ENCODE measurements at places on chromosomes 7 and 10.

DNA sequence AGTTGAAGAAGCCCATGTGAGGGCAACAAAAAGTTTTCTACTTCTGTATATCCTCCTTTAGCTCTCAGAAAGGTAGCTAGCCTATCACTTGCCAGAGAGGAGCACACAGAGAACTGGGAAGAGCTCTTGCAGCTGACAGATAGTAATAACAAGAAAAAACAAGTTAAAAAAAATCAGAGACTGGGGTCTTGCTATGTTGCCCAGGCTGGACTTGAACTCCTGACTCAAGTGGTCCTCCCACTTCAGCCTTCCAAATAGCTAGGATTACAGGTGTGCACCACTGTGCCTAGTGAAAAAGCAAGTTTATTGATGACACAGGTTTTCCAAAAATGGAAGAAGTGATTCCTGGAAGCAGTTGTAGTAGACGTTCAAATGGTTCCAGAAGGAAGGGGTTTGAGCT lies 93.6 kb downstream of the CLEC2L start:
- DNase-seq, result no peak

DNA sequence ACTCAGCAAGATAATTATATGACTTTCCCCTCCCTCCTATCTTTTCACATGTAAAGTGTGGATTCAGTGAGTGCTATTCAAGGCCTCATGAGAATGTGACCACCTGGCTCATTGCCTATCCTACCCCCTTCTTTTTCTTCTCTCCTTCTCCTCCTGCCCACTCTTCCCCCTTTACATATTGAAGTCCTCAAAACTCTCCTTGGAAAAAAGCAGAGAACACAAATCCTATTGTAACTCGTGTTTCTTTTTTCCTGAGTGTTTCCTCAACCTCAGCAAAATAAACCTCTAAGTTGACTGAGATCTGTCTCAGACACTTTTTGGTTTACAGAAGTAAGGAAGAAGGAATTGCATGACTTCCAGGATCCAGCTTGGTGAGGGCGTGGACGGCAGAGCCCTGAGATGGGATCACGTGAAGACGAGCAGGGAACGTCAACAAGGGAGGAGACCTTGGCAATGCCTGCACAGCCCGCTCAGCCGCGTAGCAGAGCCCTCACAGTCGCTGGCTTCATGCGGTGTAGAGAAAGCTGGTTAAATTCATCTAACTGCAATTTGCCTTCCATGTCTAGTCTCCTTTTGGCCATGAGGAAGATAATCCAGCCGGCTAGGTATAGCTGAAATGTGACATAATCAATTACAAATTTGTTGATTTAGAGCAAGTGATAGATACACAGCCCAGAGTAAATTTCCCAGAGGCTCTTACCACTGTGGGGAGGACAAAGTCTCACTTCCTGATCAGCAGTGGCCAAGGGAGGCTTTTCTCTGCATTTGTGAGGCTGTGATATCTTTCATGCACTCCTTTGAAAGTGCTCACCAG lies 75.7 kb downstream of the LYZL2 start:
- no peak for DNase-seq

GRCh38 chr10:32982911-32983909 lies 25.2 kb upstream of the ITGB1 start:
- no peak for DNase-seq

- DNase-seq, result no peak
Observed at GRCh38 chr10:72981028-72981881, 26.6 kb upstream of the PLA2G12B start.

DNA sequence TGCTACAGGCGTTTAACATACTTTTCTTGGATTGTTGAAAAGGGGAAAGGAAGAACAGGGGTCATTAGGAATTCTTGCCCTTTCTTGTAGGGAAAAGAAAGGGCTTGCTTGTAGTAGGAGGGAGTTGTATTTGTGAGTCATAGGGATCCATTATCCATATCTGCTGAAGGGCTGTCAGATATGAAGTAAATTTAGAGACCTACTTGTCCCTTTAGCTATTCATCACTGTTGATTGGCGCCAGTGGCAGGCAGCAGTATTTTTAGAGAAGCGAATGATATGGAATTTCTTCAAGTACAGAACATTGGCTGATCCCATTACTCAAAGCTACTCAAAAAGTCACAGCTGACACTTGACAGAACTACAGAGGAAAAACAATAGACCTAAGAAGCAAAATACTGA lies 97.7 kb downstream of the CELF2 start:
- DNase-seq, result no peak

GRCh38 chr7:128174386-128174785 lies 66.7 kb upstream of the LEP start:
- no peak for DNase-seq

- DNase-seq, result no peak
Observed at GRCh38 chr10:102460836-102461186, 9.5 kb upstream of the C10orf95 start.

GRCh38 chr10:76230921-76231285 lies 799.5 kb downstream of the LRMDA start:
- no peak for DNase-seq

GRCh38 chr10:106182542-106182941 lies 982.0 kb downstream of the SORCS1 start:
- DNase-seq, result no peak

DNA sequence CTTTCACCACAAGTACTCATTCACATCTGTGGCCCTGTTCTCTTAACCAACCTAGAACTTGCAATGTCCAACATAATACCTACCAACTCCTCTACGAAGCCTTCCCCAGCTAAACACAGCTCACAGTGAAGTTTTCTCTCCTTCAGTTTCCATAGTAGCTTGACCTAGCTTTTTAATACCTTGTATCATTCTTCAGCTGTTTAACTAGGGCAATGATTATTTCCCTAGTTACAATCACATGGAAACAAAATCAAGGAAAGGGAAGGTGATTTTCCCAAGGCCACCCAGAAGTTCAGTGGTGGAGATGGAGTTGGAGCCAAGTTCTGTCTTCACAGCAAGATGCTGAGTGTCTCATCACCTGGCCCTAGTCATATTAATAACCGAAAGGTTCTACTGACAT lies 16.3 kb downstream of the CDHR3 start:
- DNase-seq, result no peak

GRCh38 chr7:35593899-35594298 lies 101.0 kb downstream of the HERPUD2 start:
- DNase-seq, result no peak

DNA sequence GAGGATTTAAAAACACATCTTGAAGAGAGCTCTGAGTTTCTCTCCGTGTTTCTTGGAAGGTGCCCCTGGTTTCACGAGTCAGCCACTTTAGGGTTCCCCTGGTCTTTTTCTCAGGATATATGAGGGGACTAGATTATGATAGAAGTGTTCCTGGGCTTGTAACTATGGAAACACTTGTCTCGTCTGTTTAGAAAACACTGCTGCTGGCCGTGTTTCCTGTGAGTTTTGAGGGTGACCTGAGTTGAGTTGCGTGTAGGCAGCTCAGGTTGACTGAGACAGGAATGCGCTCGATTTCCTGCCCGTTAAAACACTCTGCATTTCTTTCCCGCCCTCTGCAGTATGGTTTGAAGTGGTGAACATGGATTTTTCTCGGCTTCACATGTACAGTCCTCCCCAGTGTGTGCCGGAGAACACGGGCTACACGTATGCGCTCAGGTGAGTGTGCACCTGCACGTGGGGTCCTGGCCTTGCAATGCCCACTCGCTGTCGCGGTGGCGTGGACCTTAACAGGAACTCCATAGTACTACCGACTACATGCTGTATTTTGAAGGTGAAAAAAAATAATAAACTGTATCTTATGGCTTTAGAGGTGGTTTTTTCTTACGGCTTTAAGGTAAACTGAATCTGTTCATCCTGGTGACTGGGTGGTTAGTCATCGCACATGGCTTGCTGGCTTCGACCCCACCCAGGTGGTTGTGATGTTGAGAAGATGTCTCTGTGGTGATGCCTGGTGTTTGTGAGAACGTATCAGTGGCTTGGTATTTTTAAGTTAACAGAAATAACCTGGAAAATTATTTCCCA lies at the start of gene SUN1:
SUN1 (plus strand) TSS at position 310 of the 801 bp plus-strand sequence; CDS start at position 359, 49 bp downstream.
- DNase-seq, result no peak

- no peak for DNase-seq
Observed at GRCh38 chr7:111960984-111961383, 245.2 kb downstream of the DOCK4 start.

- DNase-seq, result no peak
Observed at GRCh38 chr7:3461923-3462322, 160.9 kb downstream of the SDK1 start.

DNA sequence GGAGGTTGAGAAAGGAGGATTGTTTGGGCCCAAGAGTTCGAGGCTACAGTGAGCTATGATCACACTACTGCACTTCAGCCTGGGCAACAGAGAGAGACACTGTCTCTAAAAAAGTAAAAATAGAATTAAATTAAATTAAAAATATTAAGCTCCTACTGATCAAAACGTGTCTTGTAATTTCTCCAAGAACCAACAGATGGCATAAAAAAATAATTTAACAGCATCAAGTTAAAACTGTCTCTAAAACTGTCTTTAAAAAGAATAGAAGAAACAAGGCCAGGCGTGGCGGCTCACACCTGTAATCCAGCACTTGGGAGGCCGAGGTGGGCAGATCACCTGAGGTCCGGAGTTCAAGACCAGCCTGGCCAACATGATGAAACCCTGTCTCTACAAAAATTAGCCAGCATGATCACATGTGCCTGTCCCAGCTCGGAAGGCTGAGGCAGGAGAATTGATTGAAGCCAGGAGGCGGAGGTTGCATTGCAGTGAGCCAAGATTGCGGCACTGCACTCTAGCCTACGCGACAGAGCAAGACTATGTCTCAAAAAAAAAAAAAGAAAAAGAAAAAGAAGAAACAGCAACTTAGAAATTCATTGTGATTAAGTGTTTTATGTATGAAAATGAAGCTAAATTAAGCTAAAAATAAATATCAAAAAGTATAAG lies 24.5 kb downstream of the MTPAP start:
- DNase-seq, result no peak

GRCh38 chr10:110918269-110918642 lies 724 bp downstream of the BBIP1 start:
- peak; percentile 87 for DNase-seq

GRCh38 chr10:96789571-96790108 lies 42.5 kb upstream of the LCOR start:
- DNase-seq, result no peak

GRCh38 chr7:361680-362401 lies 71.9 kb downstream of the FOXL3 start:
- no peak for DNase-seq

DNA sequence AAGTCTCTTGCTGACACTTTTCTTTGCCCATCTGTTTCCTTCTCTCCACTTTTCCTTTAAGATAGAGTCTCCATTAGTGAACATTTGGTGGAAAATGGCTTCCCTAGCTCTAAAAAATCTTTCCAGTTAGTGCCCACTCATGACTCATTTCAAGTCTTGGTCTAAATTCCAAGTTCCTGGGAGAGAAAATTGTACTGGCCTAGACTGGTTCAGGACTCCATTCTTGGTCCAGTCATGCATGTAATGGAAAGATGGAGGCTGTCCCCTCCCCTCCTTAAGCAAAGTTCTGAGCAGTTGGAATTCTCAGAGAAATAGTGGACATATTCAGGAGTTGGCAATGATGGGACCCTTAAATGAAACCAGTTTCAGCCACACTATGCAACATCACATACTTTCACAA lies 3.8 kb upstream of the ALDH18A1 start:
- DNase-seq, result no peak

GRCh38 chr7:47145186-47145725 lies 436.7 kb downstream of the TNS3 start:
- DNase-seq, result no peak

DNA sequence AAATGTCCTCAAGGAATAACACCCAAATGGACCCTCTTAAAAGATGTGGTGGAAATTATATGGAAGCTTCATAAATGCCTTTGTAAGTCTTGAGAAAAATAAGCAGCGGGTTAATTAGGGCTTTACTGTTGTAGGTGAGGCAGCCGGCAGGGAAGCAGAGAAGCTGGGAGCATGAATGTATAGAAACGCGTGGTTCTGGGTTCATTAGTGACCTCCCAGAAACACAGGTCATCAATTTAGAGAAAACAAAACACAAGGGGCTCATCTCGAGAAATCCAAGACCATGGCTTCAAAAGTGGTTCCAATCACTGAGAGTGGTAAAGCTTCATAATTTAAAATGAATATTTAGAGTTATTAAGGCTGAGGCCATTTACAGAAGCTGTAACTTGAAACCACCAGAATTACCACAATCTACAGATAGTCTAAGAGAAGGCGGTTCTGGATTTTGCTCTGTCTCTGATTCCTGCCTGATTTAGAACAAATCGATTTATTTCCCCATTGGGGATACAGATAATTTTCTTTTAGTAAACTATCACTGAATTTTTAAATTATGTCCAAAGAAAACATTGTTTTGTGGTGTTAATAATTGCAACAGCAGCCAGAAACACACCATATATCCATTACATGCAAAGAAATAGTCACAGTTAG lies 20.7 kb downstream of the GARIN1A start:
- DNase-seq, result no peak

- no peak for DNase-seq
Observed at GRCh38 chr10:47458466-47459154, 25.3 kb downstream of the ANXA8 start.

DNA sequence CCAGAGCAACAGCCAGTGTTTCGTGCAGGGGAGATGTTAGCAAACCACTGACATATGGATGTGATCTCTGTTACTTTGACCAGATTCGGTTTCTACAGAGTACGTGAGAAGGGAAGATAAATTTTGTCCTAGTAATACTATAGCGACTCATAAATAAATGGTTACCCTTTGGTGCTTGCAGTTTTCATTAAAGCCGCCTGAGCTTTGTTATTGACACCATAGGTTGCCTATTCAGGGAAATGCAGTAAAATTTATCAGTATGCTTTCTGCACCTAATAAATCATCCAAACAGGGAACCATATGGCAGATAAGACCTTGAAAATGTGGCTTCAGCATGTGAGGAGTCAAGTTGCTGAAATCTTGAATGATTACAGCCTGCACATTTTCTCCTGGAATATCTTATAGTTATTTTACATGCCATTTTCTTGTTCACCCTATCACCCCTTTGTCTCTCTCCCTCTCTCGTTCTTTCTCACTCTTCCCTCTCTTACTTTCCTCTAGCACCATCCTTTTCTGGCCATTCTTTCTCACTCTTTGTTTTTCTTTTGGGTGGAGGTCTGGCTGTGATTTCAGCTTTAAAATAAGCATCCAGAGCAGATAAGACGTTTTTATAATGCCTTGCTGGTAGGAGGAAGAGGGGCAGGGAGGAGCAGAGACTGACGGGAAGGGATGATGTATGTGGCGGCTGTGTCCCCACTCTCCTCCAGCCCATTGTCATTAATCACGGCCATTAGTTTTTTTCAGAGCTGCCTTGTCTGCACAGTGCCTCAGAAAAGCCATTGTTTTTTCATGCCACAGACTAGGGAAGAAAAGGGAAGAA lies 182.5 kb downstream of the LRMDA start:
- no peak for DNase-seq
